ENCODE measurements at places on chromosomes 2 and 18.

- no peak for DNase-seq
Measured at GRCh38 chr2:118766871-118767270, 80.6 kb downstream of the EN1 start.

DNA sequence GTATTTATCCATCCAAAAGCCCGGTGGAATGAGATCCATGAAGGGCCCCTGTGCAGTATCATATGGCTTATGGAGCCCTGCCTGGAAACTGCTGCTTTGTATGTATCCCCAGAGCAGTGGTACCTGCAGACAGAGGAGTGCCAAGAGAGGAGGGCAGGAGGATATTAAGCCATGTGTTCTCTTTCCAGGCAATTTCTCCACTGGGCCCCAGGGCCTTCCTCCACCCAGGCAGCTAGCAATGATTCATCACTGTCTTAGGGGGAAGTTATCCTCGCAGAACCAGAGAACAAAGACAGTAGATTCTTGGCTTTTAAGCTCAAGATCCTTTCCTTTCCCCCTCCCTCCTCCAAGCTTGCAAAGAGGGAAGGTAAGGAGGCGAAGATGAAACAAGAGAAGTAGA is 98.1 kb downstream of the LRRC30 start:
- no peak for DNase-seq

DNA sequence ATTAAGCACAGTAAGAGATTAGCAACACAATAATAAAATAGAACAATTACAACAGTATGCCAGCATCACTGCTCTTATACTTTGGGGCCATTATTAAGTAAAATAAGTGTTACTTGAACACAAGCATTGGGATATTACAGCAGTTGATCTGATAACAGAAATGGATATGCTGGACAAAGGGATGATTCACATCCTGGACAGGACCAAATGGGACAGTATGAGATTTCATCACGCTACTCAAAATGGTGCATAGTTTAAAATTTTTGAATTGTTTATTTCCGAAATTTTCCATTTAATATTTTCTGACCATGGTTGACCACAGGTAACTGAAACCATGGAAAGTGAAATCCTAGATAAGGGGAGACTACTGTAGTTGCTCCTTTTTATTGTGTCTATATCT is 138.2 kb downstream of the UBR3 start:
- DNase-seq: no peak

- DNase-seq: no peak
Measured at GRCh38 chr2:48309900-48310299, 220.1 kb upstream of the STON1 start.

GRCh38 chr2:236859908-236860307 is 225.8 kb upstream of the COPS8 start:
- DNase-seq: no peak

Data from urinary bladder (tissue), 4 donors.